ENCODE measurements at places on chromosomes 7 and 10.

DNA sequence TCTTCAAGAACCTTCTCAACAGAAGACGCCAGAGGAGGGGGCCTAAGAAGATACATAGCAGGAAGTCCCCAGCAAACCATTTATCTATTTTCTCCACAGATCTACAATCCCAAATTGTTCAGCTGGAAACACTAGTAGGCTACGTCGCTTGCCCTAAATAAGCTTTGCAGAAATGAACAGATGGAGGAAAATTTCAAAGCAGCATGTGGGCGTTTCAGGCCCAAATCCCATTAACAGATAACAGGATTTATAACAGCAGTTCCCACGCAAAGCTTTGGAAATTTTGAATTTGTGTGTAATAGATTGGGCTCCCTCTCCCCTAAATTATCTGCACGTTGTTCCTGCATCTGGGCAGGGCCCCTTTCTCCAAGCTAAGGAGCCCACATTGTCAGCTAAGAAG lies 60.6 kb upstream of the FRMD4A start:
- no peak for DNase-seq

DNA sequence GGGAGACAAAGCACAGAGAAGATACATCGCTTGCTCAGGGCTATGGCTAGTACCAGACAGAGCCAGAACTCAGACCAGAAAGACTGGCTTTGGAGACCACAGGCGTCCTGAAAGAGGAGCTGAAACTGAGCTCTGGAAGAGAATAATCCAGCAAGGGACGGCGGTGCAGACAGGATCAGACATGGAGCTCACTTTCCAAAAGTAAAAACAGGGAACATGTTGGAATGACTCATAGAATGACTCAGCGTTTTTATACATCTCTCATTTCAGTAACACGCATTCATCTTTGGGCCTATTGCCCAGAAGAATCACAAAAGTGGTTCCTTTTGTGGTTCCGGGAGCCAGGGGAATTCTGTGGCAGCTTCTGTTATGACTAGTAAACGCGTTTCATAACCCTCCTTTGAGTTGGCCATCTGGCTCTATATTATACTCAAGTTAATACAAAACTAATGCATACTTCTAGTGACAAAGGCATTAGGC lies 37.2 kb downstream of the PLEKHS1 start:
- DNase-seq = no peak

- DNase-seq = no peak
These were observed 27.3 kb upstream of the SKAP2 start for GRCh38 chr7:26891400-26892350.

- no peak for DNase-seq
These were observed 974.6 kb upstream of the CELF2 start for GRCh38 chr10:10043083-10043482.

DNA sequence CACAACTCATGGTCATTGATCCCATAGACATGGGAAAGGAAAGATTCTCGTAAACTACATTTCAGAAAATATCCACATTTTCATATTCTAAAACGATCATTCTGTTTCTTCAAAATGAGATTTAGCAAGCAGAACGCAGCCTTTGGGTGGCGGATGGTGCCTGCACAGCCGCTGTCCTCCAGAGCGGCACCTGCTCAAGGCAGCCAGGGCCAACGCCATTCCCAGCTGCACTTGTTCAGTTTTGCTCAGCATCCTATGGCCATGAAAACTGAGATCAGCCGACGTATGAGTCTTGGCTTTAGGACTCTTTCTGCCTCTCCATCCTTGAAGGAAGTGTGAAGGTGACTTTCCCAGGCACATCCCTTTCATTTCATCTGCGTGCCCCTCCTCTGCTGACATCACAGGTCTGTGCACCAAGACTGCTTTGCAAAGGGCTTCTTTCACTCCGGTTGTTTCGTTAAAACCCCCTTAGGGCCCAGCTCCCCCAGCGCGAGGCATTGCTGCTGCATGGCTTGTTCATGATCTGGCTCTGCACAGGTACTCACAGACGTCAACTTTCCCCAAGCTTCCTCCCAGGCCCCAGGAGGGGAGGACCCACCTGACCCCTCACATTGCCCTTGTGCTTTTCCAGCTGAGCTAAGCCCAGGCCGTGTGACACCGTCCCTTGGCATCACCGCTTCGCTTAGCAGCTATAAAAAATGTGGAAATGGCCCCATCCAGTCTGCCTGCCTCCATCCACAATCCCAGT lies 37.2 kb downstream of the TCERG1L start:
- peak; percentile 73 for DNase-seq

GRCh38 chr7:22671177-22671879 lies 55.7 kb upstream of the IL6 start:
- no peak for DNase-seq

- DNase-seq = no peak
These were observed 49.2 kb upstream of the ANKRD1 start for GRCh38 chr10:90969947-90970673.

DNA sequence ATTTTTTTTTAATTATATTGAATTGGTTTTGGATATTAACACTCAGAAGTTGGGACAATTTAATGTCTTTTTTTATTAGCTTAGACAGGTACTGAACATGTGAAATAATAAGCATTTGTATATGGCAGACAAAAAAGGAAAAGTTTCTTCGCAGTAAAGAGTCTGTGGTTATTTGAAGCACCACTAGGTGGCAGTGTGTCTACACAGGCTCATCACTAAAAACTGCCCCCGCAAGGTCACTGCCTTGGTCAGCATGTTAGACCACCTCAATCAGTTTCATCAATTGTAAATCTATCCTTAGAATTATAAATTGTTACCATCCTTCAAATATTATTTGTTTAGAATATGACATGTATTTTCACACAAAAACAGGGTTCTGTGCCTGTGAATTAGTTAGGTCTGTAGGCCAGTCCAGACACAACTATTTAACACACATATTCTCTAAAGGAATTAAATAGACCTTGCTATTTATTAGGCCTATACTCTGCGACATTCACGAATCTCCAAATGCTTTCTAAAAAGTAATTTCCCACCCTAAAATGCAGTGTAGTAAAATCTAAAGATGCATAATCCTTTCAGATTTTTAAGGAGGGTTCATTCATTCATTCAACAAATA lies 17.0 kb downstream of the PNLIPRP3 start:
- no peak for DNase-seq

Measured in osteocyte (in vitro differentiated cells).